Stimulated activated memory B cell treated with anti-CD40 and anti-IgM and Interleukin-4, amounts not matched to agents 10 μg/mL and 1 μg/mL and 100 μg/mL, for 72 hours (primary cell): ENCODE measurements at places on chromosomes 5 and 9.

DNA sequence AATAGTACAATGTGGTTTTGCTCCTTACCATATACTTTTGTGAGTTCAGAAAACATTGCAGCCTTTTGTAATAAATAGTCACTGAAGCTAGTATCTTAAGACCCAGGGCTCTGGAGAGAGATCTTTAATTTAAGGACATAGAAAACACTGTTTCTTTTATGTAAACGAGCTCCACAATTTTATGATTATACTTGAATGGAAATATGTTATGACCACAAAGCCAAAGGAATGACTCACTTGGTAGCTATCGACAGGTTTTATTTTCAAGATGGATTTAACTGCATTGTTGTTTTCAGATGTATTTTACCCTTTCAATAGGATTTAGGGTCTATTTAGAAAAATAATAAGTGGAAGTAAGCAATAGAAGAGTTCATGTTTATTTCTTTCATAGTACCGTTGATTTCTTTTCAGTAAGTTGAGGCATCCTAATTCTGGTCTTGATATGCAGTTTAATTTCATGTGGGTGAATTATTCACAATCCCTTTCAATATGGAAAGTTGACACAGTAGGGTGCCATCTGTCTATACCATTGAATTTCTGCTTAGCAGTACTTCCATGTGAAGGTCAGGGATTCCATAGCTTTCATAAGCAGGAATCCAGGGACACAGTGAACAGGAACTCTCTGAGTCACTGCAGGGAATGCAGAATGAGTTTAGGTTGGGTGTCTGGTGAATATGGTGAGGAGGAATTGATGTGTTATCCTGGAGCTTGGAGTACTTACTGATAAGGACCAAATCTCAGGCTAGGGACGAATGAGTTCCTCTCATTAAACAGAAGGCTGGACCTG lies 157.6 kb downstream of the CD180 start:
- H3K27ac ChIP-seq, result no peak overlapping the region
- no peaks in the 10 kb centered on the region for H3K27me3 ChIP-seq
- no peaks in the 10 kb centered on the region for H3K36me3 ChIP-seq
- no peak overlapping the region for H3K4me3 ChIP-seq
- H3K4me1 ChIP-seq, result peaks cover 6% of the 10 kb centered on the region

GRCh38 chr5:149596712-149597111 lies 15.4 kb downstream of the ARHGEF37 start:
- peaks cover 32% of the 10 kb centered on the region for H3K4me1 ChIP-seq
- no peak for ATAC-seq
- no peaks in the 10 kb centered on the region for H3K27me3 ChIP-seq
- H3K27ac ChIP-seq, result peak overlapping the region; percentile 13
- no peaks in the 10 kb centered on the region for H3K36me3 ChIP-seq

DNA sequence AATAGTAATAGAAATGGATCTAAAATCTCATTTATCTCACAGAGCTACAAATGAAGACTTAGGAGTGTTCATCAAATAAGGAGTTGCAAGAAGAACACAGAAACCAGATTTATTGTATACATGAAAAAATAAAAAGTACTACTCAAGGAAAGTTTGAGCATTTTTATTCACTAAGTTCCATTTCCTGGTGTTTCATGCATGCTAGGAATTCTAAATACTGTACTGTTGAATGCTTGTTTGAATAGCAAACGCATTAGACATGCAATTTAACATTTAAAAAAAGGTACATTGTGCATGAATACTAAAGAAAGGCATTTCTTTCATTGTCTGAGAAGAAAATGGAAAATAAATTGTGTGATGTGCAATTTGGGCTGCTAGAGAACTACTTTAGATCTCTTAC lies 52.1 kb downstream of the C6 start:
- H3K4me1 ChIP-seq, result no peaks in the 10 kb centered on the region
- ATAC-seq, result no peak
- H3K27me3 ChIP-seq, result no peaks in the 10 kb centered on the region
- no peak overlapping the region for H3K27ac ChIP-seq

- H3K27ac ChIP-seq, result no peak overlapping the region
- H3K4me3 ChIP-seq, result no peak overlapping the region
- H3K4me1 ChIP-seq, result no peaks in the 10 kb centered on the region
- ATAC-seq, result no peak
- H3K27me3 ChIP-seq, result no peaks in the 10 kb centered on the region
Observed at GRCh38 chr5:152723482-152723881, 318.4 kb upstream of the NMUR2 start.

DNA sequence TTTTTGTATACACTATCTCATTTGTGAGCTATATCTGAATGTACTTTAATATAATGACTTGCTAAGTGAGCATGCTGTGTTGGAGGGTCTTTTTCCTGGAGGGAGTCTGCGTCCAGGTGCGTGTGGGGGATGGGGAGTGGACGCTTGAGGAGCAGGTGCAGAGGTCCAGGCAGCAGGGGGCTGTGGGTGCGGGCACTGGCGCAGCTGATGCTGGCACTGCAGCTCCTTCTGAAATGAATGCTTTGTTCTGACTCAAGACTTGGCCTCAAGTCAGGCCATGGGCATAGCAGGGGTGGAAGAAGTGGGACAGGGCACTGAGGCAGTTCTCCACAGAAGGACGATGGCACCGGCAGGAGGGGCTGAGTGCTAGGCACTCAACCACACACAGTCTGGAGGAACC lies 165.7 kb upstream of the IRX1 start:
- H3K4me1 ChIP-seq, result no peaks in the 10 kb centered on the region
- no peak overlapping the region for H3K4me3 ChIP-seq
